SJSA1 (cell line): ENCODE measurements at places on chromosomes 1 and 21. TPM values are rescaled to one million over a fixed set of nuclear protein-coding genes. Genes with fewer than 3 reads are reported as not detected.

GRCh38 chr1:216224233-216224632 is 199.0 kb downstream of the USH2A start:
- DNase-seq: no peak

DNA sequence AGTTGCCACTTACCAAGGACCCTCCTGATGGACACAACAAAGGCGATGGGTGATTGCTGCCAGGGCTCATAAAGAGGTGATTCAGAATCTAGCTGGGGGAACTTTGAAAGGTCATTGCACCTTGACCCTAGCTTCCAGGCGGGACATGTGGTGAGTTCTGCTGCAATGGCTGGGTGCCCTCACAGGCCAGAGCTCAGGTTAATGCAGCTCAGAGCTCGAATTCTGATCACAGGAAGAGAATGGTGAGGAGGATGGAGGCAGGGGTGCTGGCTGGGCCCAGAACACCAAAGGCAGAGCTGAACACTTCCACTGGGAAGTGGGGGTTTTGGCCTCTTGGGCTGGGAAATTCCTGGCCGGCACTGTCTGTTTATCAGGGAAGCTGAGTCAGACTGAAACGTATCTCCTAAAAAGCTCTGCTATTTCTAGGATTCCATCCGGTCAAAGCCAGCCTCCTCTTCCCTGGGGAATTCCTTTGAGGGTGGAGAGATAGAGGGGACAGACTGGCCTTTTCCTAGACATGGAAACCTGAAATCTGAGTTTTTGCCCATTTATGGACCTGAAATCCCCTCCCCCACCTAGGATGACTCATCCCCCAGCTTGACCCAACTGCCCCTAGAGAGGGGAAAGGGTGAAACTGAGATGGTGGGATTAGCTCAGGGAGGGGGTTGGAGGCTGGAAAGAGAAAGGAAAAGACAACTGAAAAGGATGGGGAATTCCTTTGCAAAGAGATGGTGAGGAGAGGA is 27.2 kb downstream of the NUAK2 start:
- peak; percentile 98 for DNase-seq

GRCh38 chr21:20270365-20271055 is 727.7 kb upstream of the NCAM2 start:
- no peak for DNase-seq

Gene LYPLAL1
- total RNA-seq: 14.6 and 24.7 TPM in 2 replicates

Gene NBPF20
- total RNA-seq: 1.1 and 1.3 TPM in 2 replicates

DNA sequence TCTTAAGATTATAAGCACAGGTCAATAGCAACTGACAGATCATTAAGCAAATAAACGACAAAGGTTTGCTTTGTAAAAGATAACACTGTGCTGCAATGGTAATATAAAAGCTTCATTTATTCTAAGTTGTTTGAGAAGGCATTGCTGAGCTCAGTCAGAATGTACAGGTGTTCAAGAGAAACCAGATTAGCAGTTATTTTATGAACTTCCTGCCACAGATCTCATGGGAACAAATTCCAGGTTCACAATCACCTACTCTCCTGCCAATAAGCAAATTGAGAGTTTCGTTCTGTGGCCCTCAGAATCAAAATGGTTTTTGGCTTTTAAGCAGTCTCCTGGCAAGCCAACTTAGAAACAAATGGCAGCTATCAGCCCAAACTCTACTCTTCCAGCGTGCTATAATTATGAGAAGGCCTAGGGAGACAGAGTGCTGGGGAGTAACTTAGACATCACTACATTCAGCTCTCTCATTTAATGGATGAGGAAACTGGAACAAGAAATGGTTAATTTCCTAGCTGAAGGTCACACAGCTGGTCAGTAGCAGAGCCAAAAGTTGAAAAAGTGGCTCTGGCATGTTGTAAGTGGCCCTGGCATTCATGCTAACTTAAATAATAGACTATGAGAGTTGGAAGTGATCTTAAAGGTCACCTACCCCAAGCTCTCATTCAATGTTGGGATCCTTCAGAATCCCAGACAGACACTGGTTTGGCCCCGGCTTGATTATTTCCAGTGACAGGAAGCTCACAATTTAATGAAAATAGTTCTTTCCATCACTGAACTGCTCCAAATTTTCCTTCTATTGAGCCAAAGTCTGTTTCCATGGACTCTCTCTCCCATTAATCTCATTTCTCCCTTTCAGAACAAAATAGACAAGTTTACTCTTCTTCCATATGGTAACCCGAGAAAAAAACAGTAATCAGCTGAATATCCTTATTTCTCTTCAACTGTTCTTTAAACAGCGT is 82.6 kb upstream of the EDEM3 start:
- no peak for DNase-seq

- no peak for DNase-seq
Measured at GRCh38 chr1:7120863-7121621, 335.8 kb downstream of the CAMTA1 start.

DNA sequence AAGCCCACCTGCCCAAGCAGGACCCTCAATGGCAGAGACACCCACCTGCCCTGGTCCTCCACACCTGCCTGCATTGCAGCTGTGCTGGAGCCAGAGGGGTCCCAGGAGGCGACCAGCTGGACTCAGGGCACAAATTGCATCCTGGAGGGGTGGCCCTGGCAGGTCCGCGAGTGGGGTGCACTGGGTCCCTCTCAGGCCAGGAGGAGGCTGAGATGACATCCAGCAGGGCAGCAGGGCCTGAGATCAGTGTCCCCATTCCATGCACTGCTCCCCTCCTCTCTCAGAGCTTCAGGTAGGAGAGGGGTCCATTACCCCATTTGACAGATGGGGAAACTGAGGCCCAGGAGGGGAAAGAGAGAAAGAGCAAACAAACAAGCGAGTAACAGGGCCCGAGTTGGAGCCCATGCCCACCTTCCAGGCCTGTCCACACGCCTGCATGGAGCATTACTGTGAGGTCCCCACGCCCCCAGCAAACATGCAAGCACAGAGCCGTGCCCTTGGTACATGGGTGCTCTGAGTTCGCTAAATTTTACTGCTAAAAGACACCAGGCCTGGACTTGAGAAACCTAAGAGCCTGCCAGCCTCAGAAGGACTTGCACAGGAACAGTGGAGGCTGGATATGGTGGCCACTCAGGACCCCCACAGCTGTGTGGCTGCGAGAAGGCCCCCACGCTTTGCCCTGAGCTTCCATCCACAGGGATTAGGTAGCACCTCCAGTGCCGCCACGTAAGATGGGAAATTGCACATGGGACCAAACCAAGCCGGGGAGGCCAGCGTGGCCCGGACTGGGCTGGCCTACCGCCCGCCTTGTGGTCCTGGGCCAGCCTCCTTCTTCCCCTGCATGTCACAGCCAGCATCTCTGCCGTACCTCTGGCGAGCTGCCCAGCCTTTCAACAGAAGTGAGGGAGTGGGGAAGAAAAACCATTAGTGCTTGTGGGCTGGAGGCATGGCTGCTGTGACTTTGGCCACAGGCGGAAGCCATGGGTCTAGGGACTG is 7.4 kb downstream of the WNT3A start:
- DNase-seq: no peak

Gene F13B
- not detected in 2 replicates for total RNA-seq

Gene CRNN
- 0.16 TPM in 1 of 2 replicates, not detected in the other for total RNA-seq

GRCh38 chr1:29865051-29865450 is 628.7 kb downstream of the PTPRU start:
- DNase-seq: no peak

- DNase-seq: no peak
Measured at GRCh38 chr1:87814573-87814972, 485.9 kb downstream of the LMO4 start.

Gene EXO5
- 13.1 and 20.4 TPM in 2 replicates for total RNA-seq

DNA sequence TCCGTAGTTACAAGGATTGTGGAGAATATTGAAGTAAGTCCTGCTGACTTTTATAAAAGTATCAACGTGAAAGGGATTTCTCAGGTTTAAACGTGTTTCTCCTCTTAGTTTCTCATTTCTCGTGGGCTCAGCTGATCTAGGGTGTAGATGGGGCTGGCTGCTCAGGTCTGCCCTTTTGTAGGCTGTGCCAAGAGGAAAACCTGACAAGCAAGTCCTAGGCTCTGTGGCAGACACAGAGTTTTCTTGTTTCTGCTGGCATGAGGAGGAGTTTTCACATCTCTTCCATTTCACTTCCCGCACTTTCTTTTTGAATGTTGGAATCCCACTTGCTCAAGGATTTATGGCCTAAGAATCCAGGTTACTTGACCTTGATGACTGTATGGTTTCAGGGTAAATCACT is 14.8 kb downstream of the VPS13D start:
- no peak for DNase-seq

Gene KRTAP20-2
- total RNA-seq: not detected in 2 replicates

DNA sequence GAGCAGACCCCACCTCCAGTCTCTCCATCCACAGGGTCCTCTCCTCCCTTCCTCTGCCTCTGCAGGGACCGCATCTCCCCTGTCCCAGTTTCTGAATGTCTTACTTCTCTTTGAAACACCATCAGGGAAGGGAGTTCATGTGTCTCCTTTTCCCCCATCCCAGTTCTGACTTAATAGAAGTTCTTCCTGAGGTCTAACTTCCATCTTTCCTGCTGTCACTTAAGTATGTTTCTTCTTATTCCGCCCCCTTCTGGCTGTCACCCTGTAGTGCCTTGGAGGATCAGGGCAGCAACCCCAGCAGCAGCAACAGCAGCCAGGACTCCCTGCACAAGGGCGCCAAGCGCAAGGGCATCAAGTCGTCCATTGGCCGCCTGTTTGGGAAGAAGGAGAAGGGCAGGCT is 29.3 kb downstream of the MYOG start:
- no peak for DNase-seq

Gene B4GALT2
- 70.2 and 81.8 TPM in 2 replicates for total RNA-seq

DNA sequence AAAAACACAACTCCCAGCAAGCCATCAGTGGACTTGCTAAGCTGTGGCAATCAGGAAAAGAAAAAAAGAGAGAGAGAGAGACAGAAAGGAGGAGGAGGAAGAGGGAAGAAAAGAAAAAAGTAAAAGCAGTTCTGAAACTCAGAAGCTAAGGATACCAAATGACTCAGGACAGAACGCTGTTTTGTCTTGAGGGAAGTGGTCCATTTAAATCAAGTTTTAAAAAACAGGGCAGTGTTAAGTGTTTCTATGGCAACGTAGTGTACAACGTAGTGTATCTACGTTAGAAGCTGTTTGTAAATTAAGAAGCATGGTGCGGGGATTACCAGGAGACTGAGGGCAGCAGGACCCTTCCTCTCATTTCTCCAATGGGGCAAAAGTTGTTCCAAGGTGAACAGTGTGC is 5.8 kb downstream of the ADORA3 start:
- DNase-seq: no peak

Gene OR2T6
- total RNA-seq: not detected in 2 replicates

GRCh38 chr1:170274131-170274501 is 128.4 kb downstream of the NTMT2 start:
- DNase-seq: no peak

DNA sequence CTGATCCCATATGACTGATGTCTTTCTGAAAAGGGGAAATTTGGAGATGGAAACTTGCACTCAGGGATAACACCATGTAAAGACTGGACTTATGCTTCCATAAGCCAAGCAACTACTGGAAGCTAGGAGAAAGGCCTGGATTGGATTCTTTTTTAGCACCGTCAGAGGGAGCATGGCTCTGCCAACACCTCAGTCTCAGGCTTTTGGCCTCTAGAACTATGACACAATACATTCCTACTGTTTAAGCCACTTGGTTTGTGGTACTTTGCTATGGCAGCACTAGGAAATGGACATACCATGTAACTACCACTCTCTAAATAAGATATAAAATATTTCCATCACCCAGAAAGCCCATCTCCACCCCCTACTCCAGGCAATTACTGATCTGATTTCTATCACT is 139.7 kb downstream of the CYYR1 start:
- no peak for DNase-seq

- DNase-seq: no peak
Measured at GRCh38 chr1:64282351-64282750, 78.9 kb downstream of the UBE2U start.

GRCh38 chr1:100851726-100852125 is 42.9 kb downstream of the EXTL2 start:
- DNase-seq: no peak

Gene TEDDM1
- total RNA-seq: not detected in 2 replicates

Gene FMO5
- total RNA-seq: 1.1 and 1.5 TPM in 2 replicates

GRCh38 chr21:39312112-39313041 is 1.1 kb downstream of the BRWD1 start:
- DNase-seq: peak; percentile 92

- DNase-seq: no peak
Measured at GRCh38 chr1:17631410-17631809, 91.9 kb downstream of the ARHGEF10L start.

DNA sequence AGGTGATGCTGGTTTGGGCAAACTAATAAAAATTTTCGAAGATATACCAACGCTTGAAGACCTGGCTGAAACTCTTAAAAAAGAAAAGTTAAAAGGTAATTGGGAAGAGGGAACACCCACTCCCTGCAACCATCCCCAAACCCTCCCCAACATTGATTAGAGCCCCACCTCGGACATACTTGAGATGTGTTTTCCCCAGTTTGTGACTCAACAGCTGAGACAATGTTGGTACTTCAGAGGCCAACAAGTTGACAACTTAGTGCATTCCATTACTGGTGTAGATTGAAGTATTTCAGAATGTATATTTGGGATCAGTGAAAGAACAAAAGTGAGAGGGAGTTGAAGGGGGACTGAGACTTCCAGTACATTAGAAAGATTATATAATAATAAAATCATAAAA is 5.1 kb downstream of the IFI16 start:
- no peak for DNase-seq

DNA sequence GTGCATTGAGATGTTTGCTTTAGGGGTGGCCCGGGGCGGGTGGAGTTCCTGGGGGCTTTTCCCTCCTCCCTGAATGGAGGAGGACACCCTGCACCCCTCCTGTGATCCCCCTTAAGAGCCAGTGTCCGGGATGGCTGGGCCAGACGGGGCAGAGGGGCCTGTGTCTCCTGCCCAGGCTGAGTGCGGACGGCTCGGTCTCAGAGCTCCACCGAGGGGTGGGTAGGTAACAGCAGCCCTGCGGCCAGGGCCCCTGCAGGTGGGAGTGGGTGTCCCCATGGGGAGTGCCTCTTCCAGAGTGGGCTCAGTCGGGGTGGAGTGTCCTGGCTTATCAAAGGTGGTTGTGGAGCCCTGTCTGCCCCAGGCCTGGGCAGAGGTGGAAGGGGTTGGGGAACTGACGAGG is 23.1 kb downstream of the TP73 start:
- no peak for DNase-seq

DNA sequence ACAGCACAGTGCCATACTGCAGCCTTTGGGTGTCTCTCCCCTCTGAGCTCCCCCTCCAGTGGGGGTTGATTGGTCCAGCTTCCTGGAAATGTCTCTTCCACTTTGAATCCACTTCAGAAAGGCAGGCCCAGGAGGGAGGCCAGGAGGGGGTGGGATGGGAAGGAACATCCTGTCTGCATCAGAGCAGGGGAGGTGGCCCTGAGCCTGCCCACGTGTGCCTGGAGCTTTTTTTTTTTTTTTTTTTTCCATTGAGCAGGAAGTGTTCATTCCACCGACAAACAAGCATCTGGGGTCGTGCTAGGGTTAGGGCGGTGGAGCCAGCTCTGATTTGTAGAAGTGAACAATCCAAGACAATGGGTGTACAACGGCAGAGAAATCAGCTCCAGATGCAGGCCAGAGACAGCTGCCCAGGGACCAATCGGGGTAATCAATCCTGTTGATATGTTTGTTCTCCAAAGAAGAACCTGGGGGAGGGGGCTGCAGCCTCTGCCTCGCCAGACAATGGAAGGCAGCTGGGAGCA is 93.3 kb downstream of the SSBP3 start:
- DNase-seq: peak; percentile 76

GRCh38 chr21:37561941-37562919 is 195.7 kb downstream of the DYRK1A start:
- DNase-seq: no peak
